ENCODE measurements at places on chromosomes 2 and 18.

DNA sequence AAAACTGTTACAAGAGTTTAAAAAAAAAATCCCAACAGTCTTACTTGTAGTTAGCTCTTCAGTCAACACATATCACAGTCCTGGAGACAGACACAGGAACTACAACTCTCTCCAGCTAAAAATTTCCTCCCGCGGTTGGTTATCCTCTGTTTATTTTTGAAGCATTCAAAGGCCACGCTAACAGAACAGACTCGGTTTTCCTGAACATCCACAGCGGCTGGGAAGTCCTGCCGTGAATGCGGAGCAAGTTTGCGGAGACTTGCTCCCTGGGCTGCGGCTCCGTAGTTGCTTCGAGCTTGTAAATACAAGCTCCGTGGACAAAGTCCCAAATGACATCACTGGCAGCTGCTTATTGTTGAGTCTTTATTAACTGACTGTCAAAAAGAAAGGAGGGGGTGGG lies at the start of gene NCKAP5:
TSS of gene NCKAP5 (minus strand) at position 292 of the 400 bp plus-strand sequence. CDS start 50,937 bp downstream, outside the sequence.
- peak; percentile 63 for ATAC-seq

DNA sequence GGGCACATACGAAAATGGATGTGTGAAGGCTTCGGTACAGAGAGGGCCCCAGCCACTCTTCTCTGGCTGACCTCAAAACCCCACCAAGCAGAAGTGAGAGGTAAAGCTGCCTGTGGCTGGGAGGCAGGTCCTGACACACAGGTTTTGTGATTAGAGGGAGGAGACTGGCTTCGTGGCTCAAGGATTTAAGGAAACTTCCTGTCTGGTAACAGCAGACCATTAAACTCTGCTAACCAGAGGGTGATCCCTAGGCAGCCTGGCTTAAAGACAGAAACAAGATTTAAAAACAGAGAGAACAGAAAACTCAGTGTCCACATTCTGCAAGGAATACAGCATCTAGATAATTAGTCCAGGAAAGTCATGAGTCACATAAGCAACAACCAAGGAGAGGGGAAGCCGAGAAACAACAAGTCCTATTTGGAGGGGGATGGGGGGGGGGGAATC lies 101.9 kb downstream of the NFATC1 start:
- ATAC-seq: no peak

GRCh38 chr18:8619835-8620577 lies 10.8 kb downstream of the RAB12 start:
- ATAC-seq: no peak

- no peak for ATAC-seq
Measured at GRCh38 chr18:28168725-28169124, 8.2 kb downstream of the CDH2 start.

GRCh38 chr2:112774536-112775285 lies 9.6 kb downstream of the IL1A start:
- ATAC-seq: no peak

Measured in motor neuron (in vitro differentiated cells).